ENCODE measurements at places on chromosomes 5 and 9. TPM values are rescaled to one million over a fixed set of nuclear protein-coding genes. Genes with fewer than 3 reads are reported as not detected.

- no peak for DNase-seq
Observed at GRCh38 chr9:84839541-84839940, 170.0 kb downstream of the NTRK2 start.

DNA sequence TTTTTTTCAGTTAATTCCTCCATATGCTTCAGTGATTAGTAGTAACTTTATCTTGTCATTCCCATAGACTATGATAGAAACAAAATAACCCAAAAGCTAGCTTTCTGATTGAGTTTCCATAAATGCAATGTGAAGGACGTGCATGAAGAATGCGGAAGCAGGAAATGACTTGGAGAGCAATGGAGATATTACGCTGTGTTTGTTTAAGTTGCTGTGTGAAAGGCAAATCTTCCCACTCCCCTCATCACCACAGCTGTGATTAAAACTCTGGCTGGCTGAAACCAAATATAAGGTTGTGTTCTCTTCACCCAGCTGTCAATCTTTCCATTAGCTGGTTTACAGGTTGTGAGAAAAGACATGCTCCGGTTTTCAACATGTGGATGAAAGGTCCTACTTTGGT lies 83.9 kb downstream of the NR2F1-AS1 start:
- DNase-seq = no peak

DNA sequence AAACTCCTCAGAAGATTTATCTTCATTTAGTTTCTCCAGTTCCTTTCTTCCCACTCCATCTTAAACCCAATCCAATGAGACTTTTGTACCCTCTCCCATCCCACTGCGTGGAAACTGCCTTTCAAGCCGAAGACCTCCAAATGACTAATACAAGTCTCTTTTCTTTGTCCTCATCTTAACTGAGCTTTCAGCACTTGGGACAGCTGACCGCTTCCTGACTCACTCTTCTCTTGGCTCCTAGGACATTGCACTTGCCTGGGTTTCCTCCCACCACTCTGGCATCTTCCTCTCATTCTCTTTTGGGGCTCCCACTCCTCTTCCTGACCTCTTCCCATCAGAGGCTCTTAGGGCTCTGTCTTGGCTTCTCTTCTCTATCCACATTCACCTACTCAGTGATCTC lies 243.7 kb downstream of the HSPA4 start:
- DNase-seq = no peak

GRCh38 chr5:37757980-37758582 lies 81.8 kb downstream of the GDNF start:
- no peak for DNase-seq

DNA sequence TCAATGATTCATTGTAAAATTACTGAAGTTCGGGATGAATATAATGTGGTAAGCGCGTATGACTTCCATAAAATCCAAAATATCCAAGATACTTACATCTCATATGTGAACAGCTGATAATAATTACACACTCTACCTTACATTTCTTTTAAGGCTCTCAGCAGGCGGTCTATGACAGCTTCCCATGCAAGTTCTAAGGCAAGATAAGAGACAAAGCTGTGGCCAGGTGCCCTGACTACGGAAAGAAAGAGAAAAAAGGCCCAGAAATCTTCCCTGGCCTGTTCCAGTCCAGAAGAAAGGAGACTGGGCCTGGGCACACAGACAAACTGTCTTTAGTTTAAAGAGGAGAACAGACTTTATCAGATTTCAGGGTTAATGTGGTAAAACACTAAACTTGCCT lies 69.1 kb downstream of the ARSB start:
- no peak for DNase-seq

CLTA gene
- 149 TPM for total RNA-seq

PTGES gene
- under 0.01 TPM for total RNA-seq

IL9 gene
- not detected for total RNA-seq

Data from hematopoietic multipotent progenitor cell (in vitro differentiated cells).